T-cell (primary cell): ENCODE measurements at places on chromosomes 12 and 14.

- H3K4me3 ChIP-seq, result no peak overlapping the region
- H3K27ac ChIP-seq, result no peak overlapping the region
- H3K36me3 ChIP-seq, result no peaks in the 10 kb centered on the region
- no peaks in the 10 kb centered on the region for H3K27me3 ChIP-seq
- DNase-seq, result no peak
- no peaks in the 10 kb centered on the region for H3K4me1 ChIP-seq
These were observed 124.2 kb downstream of the CACNA1C start for GRCh38 chr12:2177003-2177402.

DNA sequence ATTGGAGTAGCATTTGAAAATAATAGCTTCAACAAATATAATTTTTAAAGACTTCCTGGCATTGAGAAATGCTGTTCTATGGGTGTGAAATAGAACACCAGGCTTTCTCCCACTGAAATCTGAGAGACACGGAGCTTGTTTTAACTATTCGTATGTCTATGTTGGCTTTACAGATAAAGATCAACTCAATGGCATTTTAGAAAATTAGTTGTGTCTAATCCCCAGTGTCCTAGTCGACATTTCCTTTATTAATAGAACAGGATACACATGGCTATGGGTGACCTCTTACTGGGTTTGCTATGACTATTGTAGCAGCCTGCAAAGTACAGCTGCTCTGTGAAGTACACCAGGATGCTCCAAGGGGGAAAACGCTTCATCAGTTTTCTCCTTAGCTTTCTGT, 159.3 kb downstream of the SLC25A21 start:
- no peak overlapping the region for H3K27ac ChIP-seq
- H3K27me3 ChIP-seq, result no peaks in the 10 kb centered on the region
- no peak overlapping the region for H3K4me3 ChIP-seq

DNA sequence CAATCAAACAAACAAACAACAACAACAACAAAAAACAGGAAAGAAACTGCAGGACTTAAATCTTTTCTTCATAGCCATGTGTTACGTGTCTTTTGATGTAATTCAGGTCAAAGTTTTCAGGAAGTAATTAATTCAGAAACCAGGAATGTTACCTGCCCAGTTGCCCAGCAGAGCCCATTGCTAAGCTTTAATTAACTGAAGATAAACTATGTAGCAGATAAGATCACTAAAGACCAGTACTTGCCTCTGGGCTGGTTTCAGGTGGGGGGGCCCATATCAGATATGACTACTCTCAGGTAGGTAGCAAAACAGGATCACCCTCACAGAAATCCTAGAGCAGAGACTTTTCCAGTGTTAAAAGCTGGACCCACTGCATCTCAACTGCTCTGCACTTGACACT, 69.2 kb downstream of the LIN7A start:
- no peaks in the 10 kb centered on the region for H3K36me3 ChIP-seq
- no peak overlapping the region for H3K4me3 ChIP-seq
- no peaks in the 10 kb centered on the region for H3K4me1 ChIP-seq
- no peak overlapping the region for H3K27ac ChIP-seq
- no peak for DNase-seq

GRCh38 chr12:67760586-67761275, 112.2 kb downstream of the DYRK2 start:
- no peaks in the 10 kb centered on the region for H3K4me1 ChIP-seq
- no peak for DNase-seq
- H3K27me3 ChIP-seq, result no peaks in the 10 kb centered on the region
- no peaks in the 10 kb centered on the region for H3K36me3 ChIP-seq
- no peak overlapping the region for H3K4me3 ChIP-seq

DNA sequence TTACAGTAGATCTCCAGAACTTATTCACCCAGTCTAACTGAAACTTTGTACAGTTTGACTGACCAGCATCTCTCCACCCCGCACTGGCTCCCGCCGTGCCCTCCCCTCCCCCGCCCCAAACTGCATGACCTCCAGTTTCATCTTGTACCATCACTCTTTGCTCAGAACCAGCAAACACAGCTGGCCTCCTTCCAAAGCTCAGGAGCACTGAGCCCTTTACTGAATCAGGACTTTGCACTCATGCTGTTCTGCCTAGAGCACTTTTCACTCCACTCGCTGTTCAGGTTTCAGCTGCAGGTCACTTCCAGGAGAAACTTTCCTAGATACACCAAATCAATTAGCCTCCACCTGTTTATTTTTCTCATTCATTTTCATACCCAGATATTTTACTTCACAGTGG, 455.3 kb upstream of the PDE3A start:
- no peak overlapping the region for H3K4me3 ChIP-seq
- no peak for DNase-seq
- no peaks in the 10 kb centered on the region for H3K36me3 ChIP-seq
- H3K4me1 ChIP-seq, result no peaks in the 10 kb centered on the region
- no peaks in the 10 kb centered on the region for H3K27me3 ChIP-seq

DNA sequence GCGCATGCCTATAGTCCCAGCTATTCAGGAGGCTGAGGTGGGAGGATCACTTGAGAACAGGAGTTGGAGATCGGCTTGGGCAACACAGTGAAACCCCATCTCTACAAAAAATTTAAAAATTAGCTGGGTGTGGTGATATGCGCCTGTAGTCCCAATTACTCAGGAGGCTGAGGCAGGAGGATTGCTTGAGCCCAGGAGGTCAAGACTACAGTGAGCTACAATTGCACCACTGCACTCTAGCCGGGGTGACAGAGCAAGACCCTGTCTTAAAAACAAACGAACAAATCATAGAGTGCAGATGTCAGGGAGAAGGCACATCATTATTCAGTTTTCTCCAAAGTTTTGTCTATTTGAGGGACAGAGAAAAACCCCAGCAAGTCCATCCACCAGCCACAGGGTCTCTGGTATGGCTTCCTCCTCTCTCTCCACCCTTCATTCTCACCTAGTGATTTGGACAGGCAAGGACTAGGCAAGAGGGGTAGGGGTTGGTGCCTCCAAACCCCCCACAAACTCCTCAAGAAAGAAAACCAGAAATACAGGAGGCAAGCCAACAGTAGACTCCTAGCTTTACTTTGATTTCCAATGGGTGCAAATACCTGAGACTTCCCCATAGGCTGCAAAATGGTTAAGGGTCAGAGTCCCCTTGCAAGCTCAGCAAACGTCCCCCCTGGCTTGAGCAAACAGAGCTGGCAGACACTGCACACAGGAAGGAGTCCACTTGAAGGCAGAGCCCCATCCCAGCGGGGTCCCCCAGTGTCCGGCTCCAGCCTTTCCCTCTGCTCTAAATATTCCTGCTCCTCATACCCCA, 26.5 kb upstream of the RPLP0 start:
- H3K36me3 ChIP-seq, result peaks cover 11% of the 10 kb centered on the region
- no peak overlapping the region for H3K4me3 ChIP-seq
- no peak for DNase-seq
- H3K4me1 ChIP-seq, result peaks cover 36% of the 10 kb centered on the region
